ENCODE measurements at places on chromosomes 2 and 18.

GRCh38 chr2:70716131-70716743, 51.8 kb downstream of the ADD2 start:
- DNase-seq: peak; percentile 24

GRCh38 chr2:141055531-141055930, 1075.3 kb downstream of the LRP1B start:
- no peak for DNase-seq

DNA sequence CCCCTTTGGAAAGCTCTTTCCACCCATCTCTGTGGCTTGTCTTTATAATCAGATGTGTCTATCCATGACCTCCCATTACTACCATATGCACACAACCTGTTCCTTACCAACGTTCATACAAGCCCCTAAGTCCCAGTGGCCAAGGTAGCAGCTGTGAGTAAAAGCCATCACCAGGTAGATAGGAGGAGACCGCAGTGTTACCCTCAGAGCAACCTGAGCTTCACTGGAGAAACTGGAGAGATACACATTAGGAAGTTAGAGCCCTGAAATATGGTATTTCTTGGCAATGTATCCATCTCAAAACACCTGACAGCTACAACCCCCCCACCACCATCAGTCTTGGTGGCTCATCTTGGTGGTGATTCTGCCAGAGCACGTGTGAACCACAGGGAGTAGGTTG, 26.0 kb downstream of the LOXHD1 start:
- no peak for DNase-seq

GRCh38 chr2:164599954-164600589, 21.2 kb downstream of the GRB14 start:
- peak; percentile 46 for DNase-seq

DNA sequence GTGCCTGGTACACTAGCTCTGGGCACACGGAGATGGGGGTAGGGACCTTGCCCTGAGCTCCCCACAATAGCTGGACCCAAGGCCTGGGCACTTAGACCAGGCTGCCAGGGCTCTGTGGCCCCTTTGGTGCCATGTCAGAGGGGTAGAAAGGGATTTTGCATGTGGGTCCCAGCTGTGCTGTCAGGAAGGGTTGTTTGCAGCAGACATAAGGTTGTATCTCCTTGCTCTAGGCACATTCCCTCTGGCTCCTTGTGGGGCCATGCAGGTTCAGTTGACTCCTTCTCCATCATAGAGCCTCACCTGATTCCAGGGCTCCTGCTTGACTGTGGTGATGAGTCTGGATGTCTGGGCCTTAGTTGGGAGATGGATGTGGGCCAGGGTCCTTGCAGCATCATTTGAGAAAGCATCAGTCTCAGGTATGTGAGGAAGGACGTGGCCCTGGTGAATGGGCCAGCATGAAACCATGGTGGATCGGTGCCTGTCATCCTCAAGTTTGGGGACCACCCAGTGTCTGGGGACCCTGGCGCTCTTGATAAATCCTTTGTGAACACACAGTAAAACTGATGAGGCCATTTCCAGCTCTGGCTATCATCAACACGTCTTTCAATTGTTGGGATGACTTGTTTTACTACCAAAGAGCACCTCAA, 461.9 kb upstream of the HS6ST1 start:
- DNase-seq: no peak

DNA sequence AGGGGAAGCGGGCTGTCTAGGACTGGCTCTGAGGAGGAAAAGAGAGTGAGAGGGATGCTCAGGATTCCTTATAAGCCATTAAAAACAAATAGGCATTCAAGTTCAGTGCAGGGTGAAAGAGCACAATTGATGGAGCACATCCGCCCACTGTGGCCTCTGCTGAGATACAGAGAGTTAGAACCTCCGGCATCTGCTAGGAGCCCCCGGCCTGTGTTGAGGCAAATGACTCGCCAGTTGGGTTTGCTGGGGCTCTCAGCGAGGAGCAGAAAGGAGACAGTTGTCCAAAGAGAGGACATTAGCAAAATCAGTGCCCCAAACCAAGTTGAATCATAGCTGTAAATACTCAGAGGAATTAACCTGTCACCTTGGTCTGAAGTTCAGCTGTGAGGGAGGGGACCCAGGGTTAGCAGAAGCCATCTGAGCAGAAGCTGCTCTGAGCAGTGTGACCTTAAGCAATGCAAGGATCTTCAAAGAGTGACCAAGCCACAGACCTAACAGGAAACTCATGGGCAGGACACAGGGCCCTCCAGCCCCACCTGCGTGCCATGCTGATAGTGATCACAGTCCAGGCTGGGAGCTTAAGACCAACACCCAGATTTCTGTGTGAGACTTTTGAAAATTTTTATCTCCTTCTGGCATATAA, 23.3 kb upstream of the IL18RAP start:
- no peak for DNase-seq

GRCh38 chr2:178632729-178633128, 152.5 kb downstream of the PLEKHA3 start:
- no peak for DNase-seq

GRCh38 chr2:180205621-180206235, 198.6 kb upstream of the CWC22 start:
- DNase-seq: no peak

DNA sequence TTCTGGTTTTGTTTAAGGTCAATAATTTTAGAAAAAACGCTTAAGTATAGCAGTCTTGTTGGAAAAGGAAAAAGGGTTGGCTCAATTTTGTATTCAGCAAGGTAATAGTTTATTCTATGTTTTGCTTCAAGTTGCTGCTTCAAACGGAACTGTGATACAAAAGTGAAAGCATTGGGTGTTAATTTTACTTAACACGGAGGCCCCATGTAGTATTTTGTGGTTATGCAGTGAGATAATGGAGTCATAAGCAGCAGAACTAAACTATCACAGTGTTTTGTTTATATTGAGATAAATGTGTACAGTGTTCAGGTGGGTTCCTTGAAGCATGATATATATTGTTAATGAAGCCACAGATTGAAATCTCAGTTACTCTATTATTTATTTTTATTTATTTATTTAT, 67.0 kb upstream of the LYPD6B start:
- DNase-seq: no peak

- DNase-seq: no peak
Observed at GRCh38 chr2:122236152-122236874, 480.9 kb downstream of the TSN start.

DNA sequence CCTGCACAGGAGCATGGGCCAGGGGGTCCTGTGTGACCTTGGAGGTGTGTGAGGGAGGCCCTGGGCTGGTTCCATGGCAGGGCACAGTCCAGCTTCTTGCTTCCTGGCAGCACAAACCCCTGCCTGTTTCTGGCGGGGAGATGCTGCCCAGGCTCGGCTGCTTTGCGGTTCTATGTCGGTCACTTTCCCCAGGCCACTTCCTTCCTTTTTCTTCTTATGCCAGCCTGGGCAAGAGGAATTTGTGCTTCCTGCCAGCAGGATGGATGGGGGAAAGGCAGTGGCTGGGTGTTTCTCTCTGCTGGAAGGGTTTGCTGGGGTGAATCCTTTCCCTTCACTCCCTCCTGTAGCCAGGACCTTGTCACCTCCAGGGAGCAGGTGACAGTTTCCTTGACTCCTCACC, 24.3 kb downstream of the ASAP2 start:
- DNase-seq: no peak

GRCh38 chr18:60172030-60172429, 200.5 kb downstream of the MC4R start:
- DNase-seq: no peak

GRCh38 chr2:163481515-163481914, 254.3 kb downstream of the FIGN start:
- DNase-seq: no peak

DNA sequence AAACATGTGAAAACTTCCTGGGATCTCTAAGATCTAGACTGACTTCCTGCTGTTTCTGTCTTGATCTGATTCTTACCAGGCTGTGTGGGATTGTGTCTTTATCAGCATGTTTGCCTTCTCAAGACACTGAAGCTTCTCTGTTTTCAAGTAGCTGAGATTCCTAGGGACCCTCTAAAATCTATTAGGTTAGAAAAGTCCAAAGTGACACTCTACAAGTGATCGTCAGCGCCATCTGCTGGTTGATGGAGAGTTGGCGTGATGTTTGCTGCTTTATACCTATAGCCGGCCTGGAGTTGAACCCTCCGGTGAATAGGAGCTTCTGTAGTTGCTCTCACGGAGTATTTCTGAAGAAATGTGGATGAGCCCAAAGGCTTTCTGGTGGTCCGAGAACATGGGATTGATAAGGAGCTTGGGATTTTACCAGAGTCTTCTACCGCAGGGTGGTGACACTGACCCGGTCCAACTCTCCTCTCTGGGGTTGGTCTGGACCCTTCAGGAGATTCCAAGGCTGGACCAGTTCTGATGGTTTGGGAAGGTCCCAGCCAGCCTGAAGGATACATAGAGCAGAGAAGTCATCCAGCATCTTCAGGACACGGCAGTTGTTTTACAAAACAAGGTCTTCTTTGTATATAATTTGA, 96.0 kb upstream of the TTC39C start:
- DNase-seq: peak; percentile 79

GRCh38 chr2:190980630-190981209, 33.3 kb downstream of the STAT1 start:
- DNase-seq: no peak
